ENCODE measurements at places on chromosomes 1 and 21.

- DNase-seq, result no peak
Observed at GRCh38 chr1:94801919-94802546, 18.1 kb upstream of the SLC44A3 start.

- no peak for DNase-seq
Observed at GRCh38 chr1:33276573-33277298, 20.4 kb downstream of the ZNF362 start.

- no peak for DNase-seq
Observed at GRCh38 chr21:25509862-25510261, 97.4 kb downstream of the MRPL39 start.

DNA sequence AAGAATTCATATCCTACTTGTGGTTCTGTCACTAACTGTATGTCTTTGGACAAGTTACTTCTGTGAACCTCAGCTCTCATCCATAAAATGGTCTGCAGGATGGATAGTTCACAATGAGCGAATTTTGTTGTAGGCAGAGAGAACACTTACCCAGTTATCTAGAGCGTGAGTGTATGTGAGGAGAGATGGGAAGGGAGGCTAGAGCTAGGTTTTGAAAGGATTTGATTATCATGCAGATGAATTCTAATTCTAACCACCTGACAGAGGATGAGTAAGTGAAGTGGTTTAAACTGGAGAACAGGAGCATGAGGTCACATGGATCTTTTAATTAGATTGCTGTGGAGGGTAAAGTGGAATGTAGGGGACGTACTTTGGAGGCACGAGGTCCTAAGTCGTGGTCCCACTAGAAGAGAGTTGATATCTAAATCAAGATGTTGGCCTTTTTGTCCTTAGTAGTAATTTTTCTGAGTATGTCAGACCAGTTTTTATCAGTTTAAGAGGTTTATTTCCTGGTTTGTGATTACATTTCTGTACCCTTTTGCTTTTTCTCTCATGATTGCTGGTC lies 5.0 kb downstream of the SUCO start:
- no peak for DNase-seq

- DNase-seq, result no peak
Observed at GRCh38 chr1:1118011-1118875, 2.4 kb upstream of the C1orf159 start.

DNA sequence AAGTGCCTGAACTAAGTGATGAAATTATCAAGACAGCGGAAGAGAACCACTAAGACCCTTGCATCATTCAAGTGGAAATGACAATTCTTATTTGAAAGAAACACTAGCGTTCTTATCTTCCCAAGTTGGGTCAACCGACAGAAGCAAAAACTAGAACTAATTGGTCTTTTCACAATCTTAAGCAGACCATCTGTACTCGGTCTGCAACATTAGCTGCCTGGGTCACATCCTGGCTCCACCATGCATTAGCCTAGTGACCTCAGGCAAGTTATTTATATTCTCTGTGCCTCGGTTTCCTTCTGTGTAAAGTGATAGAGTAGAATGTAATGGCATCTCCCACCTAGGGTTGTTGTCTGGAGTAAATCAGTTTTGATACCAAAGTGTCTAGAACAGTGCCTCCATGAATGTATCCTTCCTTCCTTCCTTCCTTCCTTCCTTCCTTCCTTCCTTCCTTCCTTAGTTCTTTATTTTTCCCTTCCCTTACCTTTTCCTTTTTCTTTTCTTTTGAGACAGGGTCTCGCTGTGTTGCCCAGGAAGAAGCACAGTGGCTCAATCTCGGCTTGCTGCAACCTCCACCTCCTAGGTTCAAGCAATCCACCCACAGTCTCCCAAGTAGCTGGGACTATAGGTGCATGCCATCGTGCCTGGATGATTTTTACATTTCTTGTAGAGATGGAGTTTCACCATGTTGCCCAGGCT lies 6.0 kb downstream of the COLGALT2 start:
- no peak for DNase-seq

DNA sequence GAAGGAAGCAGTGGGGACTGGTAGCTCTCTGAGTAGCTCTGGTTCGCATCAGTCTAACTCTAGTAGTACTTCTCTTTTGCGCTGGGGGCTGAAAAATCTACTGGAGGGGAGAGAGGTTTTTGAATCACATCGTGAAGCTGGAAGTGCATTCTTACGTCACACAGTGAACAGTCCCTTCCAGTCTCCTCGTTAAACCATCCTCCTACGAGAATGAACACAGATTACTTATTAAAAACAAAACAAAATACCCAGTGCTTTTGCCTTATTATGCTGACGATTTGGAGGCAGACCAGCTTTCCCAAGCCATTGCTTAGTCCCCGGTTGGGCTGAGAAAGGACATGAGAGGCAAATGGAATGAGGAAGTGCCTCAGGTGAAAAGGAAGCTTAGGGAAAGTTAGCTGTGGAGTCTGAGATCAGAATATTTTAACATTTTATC lies 16.1 kb downstream of the HUNK start:
- DNase-seq, result no peak

DNA sequence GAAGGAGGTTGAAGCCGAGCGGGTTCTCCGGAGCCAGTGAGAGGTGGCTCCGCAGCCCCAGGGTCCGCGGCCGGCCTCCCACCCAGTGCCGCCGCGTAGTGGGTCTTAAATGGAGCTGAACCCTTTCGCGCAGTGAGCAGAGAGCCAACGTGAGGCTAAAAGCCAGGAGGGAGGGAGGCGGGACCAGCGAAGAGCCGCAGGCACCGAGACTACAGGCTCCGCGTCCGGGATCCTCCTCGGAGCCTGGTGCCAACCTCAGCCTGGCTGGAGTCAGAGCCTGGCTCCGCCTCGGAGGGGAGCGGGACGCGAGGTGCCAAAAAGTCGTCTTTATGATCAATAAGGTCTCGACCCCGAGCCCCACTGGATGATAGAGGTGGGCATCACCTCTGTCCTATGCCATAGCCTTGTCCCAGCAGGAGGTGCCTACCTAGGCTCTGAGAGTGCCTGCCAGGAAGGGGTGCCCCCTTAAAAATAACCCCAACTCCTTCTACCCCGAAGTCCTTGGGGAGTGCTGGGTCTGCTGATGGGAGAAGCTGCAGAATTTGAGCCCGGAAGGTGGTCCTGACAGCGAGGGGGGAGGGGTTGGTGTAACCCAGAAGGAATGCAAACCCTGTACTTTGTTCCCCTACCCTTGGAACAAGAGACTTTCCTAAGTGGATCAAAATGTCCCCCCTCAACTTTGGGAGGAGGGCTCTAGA lies 1.6 kb downstream of the IGSF21 start:
- no peak for DNase-seq

- no peak for DNase-seq
Observed at GRCh38 chr1:222919478-222919865, 104.6 kb downstream of the DISP1 start.

GRCh38 chr1:167599957-167600581 lies 30.0 kb upstream of the RCSD1 start:
- DNase-seq, result no peak

GRCh38 chr1:115671176-115671934 lies 29.6 kb downstream of the VANGL1 start:
- DNase-seq, result no peak

- DNase-seq, result no peak
Observed at GRCh38 chr1:64163970-64164369, 39.5 kb upstream of the UBE2U start.

- no peak for DNase-seq
Observed at GRCh38 chr1:57468641-57469523, 45.0 kb upstream of the DAB1 start.

GRCh38 chr1:42734201-42735035 lies 5.6 kb downstream of the CLDN19 start:
- no peak for DNase-seq

Measured in stimulated activated CD4-positive, alpha-beta T cell treated with anti-CD3 and anti-CD28 coated beads, Interleukin-2, amount 100 ng/mL, for 48 hours (primary cell).